Caco-2 (cell line): ENCODE measurements at places on chromosomes 7 and 10.
A peak's percentile ranks its signal among the peaks of the same experiment; 100 is the strongest.

DNA sequence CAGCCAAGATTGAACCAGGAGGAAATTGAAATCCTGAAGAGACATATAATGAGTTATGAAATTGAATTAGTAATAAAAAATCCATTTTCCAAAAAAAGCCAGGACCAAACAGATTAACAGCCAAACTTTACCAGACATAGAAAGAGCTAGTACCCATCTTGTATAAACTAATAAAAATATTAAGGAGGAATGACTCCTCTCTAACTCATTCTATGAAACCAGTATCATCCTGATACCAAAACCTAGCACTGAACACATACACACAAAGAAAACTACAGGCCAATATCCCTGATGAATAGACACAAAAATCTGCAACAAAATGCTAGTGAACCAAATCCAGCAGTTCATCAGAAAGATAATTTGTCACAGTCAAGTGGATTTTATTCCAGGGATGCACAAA lies 140.6 kb downstream of the PCDH15 start:
- DNase-seq, result no peak

DNA sequence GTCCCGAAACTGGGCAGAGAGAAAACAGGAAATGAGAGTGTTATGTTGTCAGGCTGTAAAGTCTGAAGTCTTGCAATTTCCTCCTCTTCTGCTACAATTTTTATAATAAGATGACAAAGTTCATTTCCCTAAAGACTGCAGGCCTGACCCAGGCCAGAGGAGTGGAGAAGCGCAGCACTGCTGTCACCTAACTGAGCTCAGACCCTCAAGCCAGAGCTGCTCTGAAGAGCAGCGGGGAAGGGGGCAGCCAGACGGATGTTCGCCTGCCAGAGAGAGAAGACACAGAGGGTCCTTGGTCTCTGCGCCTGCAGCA lies 12.6 kb upstream of the AOAH start:
- no peak for DNase-seq

DNA sequence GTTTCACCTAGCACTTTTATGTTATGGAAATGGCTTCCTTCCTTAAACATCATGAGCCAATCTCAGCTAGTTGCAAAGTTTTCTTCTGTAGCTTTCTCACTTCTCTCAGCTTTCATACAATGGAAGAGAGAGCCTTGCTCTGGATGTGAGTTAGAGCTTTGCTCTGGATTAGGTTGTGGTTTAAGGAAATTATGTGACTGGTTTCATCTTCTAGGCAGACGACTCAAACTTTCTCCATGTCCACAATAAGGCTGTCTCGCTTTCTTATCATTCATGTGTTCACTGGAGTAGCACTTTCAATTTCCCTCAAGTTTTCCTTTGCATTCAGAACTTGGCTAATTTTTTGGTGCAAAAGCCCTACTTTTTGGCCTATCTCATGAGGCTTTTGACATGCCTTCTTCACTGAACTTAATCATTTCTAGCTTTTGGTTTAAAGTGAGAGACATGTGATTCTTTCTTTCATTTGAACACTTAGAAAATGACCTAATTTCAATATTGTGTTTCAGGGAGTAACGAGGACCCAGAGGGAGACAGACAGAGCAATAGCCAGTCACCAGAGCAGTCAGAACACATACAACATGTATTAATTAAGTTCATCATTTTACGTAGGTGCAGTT lies 49.8 kb downstream of the CNOT4 start:
- no peak for DNase-seq

- DNase-seq, result no peak
Measured at GRCh38 chr7:77702513-77702912, 6.3 kb downstream of the RSBN1L start.

DNA sequence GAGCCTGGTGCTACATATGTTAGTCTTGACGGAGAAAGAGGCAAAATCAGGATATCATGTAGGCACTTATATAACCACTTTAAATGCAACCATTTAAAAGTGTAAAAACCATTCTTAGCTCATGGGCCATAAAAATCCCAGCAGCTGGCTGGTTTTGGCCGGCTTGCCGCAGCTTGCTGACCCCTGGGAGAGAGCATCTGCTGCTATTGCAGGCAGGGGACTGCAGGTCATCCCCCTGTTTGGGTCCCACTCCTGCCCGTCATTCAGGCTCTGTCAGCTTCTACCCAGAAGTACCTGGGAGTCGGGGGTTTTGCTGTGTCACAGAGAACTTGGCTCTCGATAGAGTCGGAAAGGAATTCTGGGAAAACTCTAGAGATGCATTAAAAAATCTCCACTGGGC lies 187.4 kb downstream of the CUX1 start:
- no peak for DNase-seq

DNA sequence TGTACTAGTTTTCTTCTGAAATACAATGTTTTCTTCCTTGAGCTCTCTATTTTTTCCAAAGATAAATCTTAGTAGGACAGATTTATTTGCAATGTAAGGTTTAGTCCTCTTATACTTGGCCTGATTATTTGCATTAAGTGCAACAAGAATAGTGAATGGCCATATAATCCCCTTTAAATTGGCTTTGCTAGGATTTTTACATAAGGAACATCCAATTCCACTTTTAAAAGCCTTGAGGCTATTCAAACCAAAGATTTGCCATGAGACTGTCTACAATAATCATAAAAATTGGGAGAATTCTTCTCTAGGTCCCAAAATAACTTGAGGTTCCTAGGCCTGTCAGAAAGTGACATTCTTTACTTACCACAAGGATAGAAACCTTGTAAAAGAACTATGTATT lies 128.6 kb upstream of the THSD7A start:
- no peak for DNase-seq

GRCh38 chr7:131557652-131558385 lies 1.4 kb upstream of the PODXL start:
- DNase-seq, result peak; percentile 58

- no peak for DNase-seq
Measured at GRCh38 chr10:22321924-22322640, 1.2 kb downstream of the BMI1 start.

DNA sequence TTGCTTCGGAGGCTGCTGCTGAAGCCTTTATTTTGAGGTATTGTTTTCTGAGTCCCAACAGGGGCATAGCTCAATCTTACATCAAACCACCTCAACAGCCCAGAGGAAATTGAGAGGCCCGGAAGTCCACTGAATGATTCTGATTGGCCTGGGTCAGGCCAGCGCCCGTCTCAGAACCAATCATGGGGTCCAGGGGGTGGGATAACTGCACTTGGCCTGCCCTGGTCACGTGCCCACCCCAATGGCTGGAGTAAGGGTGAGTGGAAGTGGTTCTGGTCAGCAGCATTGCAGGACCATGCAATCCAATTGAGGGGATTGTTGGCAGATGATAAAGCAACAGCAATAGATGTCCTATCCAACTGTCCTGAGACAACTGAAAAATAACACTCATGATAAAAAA lies 190.6 kb downstream of the HERPUD2 start:
- DNase-seq, result no peak

DNA sequence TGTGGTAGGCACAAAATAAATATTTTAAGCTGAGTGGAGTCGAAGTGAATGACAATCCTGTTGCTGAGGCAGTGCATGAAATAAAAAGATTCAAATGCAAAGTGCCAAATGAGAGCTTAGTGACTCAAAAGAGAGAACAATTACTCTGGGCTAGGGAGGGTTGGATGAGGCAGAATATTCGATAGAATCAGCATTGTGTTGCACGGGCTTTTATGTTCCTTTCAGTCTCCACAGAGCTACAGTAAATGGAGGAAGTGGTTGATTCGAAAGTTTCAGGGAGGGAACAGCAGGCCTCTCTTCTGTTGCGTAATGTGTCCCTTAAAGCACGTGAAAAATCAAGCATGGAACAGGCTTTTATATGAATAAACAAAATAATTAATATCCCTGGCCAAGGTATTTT lies 599.3 kb upstream of the CELF2 start:
- no peak for DNase-seq

DNA sequence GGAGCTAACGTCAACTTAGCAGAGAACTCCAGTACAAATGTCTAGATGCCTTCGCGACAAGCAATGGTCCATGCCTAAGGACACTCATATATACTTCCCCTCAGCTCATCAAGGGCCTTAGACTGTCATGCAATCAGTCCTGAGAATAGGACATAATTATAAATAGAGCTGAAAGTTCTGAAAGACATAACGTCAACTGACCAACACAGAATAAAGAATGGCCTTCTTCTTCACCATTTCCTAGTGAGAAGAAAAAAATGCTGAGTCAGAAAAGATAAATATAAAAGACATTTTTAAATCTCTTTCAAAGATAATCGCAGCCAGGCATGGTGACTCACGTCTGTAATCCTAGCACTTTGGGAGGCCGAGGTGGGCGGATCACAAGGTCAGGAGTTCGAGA lies 83.2 kb downstream of the ARMH3 start:
- no peak for DNase-seq

GRCh38 chr10:69090685-69091084 lies 2.8 kb downstream of the SRGN start:
- no peak for DNase-seq

GRCh38 chr10:132882069-132882951 lies 60.1 kb downstream of the CFAP46 start:
- peak; percentile 14 for DNase-seq

- no peak for DNase-seq
Measured at GRCh38 chr7:126657599-126658358, 595.0 kb downstream of the GRM8 start.
